Non-pigmented ciliary epithelial cell (primary cell): ENCODE measurements at places on chromosomes 2 and 18.
A peak's percentile ranks its signal among the peaks of the same experiment; 100 is the strongest.

DNA sequence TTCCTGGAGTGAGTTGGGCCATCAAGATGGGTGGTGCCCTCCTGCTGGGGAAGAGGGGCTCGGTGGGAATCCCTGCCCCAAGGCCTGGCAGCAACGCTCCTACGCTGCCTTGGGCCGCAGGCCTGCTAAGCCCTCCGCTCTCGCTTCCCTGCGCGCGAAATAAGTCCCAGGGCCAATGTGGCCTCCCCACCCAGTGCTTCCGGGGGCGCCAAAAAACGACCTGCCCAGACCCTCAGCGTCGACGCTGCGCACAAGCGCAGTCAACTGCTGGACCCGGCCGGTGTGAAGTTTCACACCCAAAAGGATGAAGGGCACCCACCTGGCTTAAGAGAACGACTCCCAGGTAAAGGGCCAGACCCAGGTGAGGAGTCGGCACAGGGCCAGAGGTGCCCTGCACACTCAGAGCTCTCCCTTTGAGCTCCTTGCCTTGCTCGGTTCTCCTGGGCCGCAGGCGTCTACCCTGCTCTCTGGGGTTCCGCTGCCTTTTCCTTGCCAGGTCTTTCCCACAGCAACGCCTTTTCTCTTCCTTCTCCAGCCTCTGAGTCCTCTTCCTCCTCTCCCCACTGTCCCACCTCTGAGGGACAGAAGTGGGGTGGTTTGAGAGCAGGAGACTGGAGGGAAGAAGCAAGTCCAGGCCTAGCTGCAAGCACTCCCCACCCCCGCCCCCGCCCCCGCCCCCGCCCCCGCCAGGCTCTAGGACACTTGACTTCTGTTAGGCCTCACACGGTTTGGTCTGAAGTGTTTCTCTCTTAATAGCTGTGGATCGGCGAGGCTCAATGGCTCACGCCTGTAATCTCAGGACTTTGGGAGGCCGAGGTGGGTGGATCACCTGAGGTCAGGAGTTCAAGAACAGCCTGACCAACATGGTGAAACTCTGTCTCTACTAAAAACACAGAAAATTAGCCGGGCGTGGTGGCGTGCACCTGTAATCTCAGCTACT is at the start of gene DNAJC5G:
DNAJC5G (plus strand) TSS at position 223 of the 940 bp plus-strand sequence. CDS start 1,296 bp downstream, outside the sequence.
- DNase-seq: no peak

DNA sequence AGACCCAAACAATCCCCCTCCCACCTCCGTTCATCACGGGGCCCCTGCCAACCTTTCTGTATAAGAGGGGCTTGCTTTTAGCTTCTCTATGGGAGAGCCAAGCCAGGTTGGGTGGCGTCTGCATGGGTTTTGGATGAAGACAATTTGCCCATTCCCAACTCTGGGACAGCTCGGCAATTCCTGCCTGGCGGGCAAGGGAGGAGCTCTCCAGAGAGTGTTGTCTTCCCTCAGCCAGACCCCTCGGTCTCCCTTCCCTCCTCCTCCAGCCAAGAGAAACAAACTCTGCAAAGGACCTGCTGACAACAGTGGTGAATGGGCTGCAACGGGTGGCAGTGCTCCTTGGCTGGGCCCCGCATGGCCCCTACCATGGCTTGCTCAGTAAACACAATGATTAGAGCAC is 267.2 kb upstream of the HDAC4 start:
- DNase-seq: no peak

DNA sequence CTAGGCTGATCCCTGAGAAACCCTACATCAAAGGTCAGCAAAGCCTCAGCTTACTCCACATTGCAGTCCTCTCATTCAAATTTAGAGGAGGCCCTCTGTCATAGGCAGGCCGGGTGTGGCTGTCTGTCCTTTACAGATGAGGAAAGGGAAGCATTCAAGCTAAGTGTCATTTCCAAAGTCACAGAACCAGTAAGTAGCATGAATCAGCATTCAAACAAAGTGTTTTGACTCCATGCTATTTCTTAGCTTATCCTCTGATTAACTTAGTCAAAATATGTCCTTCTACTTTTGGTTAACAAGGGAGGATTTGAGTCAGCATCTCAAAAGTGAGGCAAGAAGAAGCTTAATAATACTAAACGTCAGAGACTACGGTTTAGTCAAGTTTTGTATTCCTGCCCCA is 409.0 kb upstream of the POU3F3 start:
- no peak for DNase-seq

GRCh38 chr18:12317664-12318333 is 9.8 kb downstream of the TUBB6 start:
- no peak for DNase-seq

DNA sequence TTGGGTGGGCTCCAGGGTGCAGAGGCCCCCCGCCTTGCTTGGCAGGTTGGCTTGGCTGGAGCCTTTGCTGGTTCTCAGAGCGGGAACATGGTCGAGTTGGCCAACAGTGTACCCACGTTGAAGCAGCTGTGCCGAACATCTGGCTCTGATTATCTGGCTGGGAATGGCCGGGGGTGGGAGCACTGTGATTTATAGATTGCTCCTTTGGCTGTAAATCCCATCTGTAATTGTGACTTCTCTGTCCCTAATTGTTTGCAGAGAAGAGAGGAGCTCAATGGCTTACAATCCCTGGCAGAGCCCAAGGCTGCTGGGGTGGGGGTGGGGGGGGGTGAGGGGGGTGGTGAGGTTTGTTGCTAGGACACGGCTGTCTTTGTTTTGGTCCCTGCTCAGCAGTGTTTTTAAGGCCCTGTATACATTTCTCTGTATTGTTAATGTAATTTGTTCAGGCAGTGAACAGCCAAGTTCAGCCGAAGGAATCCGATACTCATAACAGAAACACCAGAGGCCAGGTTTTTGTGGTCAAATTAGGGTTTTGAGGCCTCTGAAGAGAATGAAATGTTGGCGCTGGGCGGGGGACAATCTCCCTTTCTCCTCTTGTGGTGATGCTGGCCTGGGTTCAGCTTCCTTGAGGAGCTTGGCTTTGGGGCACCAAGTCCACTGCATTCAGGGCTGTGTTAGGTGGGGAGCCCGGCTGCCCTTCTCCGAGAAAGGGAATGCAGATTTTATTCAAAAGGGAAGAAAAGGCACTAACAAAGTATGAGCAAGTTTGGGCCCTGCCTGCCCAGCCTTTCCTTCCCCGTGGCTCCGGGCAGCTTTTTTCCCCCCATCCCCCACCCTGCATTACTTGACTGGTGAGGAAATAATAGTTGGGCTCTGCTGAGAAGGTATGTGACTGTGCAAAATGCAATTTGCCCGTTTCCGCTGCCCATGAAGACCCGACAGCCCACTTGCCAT is 82.5 kb downstream of the TCF7L1 start:
- DNase-seq: peak; percentile 24

- no peak for DNase-seq
Measured at GRCh38 chr2:170883683-170884082, 45.4 kb upstream of the GORASP2 start.

GRCh38 chr18:37435150-37435867 is 130.3 kb downstream of the CELF4 start:
- no peak for DNase-seq

GRCh38 chr18:75290737-75291358 is 80.3 kb downstream of the TSHZ1 start:
- DNase-seq: no peak

DNA sequence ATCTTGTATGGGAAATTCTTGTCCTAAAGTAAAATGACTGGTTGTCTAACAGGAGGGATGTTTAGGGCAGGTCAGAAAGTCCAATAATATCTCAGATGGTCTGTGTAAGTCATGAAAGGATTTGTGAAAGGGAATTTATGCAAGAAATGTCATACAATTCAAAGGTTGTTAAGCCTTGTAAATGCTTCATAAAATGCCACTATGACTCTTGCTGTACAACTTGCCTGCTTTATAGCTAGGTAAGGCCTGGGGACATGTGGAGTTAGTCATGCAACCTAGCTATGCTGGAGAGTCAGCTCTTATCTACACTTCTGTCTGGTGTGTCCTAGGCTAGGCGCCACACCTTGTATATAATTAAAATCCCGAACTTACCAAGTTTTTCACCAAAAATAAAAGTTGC is 36.9 kb upstream of the VWA3B start:
- DNase-seq: no peak

- no peak for DNase-seq
Measured at GRCh38 chr2:23425885-23426262, 40.9 kb downstream of the KLHL29 start.

DNA sequence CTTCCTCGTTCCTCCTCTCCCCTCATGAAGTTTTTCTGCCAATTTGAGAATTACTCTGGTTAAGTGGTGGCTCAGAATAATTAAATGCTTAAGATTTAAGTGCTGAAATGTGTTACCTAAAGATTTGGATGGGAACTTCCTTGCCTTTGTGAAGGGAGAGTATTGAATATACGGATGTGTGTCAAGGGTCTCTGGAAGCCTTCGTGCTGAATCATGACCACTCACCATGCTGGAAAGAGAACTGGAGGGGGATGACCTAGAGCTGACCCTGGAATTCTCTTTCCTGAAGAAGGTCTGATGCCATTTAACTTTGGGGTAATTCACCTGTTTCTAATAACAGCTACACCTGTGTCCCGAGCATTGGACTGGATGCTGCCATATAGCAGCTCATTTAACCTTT is 2.2 kb downstream of the MOCOS start:
- DNase-seq: no peak

GRCh38 chr18:54829856-54830255 is 1.6 kb downstream of the RAB27B start:
- no peak for DNase-seq

- DNase-seq: no peak
Measured at GRCh38 chr2:24926602-24927252, 6.7 kb upstream of the ADCY3 start.

- DNase-seq: no peak
Measured at GRCh38 chr2:106882673-106883072, 3.3 kb downstream of the ST6GAL2 start.

DNA sequence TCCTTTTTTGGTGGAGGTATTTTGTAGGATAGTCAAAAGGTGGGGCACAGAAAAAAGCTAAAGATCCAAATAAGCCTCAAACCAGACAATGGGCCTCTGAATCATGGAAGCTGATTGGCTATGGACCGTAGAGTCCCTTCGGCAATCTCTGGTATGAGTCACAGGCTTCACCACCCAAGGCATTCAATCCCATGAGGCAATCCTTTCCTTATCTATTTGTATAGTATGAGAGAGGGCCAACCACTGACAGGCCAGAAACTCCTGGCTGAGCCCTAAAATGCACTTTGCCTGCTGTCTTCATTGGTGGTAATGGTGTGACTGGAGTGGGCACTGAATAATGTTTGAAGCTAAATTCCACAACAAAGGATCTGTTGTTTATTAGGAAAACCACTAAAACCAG is 38.7 kb upstream of the MEX3C start:
- peak; percentile 22 for DNase-seq

DNA sequence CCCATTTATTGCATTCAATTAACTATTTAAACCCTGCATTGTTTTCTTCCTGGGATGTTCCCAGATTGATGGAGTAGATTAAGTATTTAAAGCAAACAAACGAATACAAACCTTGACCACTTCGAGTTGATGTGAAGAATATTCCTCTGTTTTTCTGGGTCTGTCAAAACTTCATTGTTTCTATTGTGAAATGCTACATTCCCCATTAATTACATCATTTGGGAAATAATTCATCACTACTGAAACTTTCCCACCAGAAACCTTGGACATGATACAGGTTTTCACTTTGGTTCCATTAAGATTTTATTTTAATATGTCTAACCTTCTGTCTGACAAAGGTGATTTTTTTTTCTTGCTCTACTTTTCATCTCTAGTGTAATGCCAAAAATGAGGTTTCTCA is 365.1 kb upstream of the ETAA1 start:
- DNase-seq: no peak

DNA sequence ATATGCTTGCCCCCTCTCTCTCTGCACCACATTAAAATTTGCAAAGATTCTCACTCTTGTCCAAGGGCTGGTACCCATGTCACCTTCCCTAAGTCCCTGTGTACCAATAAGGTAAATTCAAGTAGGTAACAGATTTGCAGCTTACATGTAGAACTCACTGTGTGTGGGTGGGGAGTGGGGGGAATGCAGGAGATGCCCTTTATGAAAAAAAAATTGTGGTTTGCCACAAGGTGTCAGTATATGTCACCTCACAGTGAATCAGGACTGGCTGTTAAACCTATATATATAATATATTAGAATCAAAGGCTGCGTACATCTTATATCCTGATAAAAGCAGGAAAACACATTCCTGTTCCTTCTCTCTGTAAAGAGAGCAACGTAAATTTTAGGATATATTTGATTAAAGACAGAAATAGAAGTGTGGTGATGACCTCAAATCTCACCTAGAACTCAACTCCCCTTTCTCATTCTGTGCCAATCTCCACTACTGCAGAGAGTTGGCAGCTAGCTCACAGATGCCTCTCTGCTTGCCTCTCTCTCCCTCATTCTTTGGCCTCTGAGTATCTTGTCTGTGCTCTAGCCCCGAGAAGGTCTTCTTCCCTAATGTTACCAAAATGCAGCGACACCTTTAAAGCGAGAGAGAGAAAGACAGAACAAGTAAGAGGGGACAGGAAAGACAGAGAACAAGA is 536 bp downstream of the XDH start:
- no peak for DNase-seq

DNA sequence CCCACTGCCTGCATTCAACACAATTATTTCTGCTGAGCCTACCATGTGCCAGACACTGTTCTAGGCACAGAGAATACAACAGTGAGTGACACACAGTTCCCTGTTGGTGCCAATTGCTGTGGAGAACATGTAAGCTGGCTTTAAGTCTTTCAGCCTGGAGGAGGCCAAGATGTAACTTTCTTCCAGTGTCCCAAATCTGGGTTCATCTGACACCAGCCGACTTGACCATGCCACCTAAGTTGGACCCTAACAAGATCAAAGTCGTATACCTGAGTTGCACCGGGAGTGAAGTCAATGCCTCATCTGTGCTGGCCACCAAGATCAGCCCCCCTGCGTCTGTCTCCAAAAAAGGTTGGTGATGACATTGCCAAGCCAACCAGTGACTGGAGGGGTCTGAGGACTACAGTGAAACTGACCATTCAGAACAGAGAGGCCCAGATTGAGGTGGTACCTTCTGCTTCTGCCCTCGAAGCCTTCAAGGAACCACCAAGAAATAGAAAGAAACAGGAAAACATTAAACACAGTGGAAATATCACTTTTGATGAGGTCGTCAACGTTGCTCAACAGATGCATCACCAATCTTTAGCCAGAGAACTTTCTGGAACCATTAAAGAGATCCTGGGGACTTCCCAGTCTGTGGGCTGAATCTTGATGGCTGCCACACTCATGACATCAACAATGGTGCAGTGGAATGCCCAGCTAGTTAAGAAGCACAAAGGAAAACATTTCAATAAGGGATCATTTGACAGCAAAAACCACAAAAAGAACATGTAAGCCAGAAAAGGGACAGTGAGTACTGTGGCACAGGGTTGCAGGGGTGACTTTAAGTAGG is 6.3 kb downstream of the TRABD2A start:
- peak; percentile 28 for DNase-seq

GRCh38 chr18:36354989-36355388 is 57.5 kb downstream of the FHOD3 start:
- DNase-seq: no peak
